ENCODE measurements at places on chromosomes 5 and 9.

DNA sequence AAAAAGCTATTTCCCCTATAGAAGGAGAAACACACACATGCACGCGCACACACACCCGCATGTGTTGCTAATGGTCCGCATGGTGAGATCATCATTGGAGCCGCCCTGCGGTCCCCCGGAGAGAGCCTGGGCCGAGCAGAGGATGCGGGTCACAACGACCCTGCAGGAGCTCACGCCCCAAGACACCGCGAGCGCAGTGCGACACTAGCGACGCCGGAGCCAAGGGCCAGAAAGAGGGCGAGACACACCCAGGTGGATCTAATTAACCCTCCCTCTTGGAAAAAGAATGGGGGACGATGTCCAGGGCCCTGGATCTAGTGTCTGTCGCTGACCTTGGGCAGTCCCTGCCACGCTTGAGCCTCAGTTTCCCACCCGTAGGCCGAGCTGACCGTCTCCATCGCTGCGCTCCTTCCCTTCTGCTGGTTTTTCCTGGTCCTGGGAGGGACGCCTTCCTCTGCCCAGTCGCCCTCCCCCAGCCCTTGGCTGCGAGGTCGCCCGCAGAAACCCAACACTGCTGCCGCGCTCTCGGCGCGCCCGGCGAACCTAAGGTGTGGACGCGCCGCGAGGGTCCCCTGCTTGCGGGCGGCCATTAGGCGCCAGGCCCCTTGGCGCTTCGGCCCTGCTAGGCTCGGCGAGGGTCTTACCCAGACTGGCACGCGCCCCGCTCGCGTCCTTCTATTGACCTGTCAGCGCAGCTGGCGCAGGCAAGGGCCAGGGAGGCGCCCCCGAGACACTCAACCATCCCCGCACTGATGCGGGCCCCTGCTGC, 47.5 kb upstream of the RNF20 start:
- no peak for DNase-seq

GRCh38 chr5:31844622-31845345, 205.9 kb downstream of the PDZD2 start:
- DNase-seq = no peak

- DNase-seq = no peak
These were observed 221.3 kb downstream of the GRIA1 start for GRCh38 chr5:153711755-153712154.

- DNase-seq = no peak
These were observed 456.5 kb downstream of the CDH18 start for GRCh38 chr5:19531374-19531952.

All from activated T-cell treated with anti-CD3 and anti-CD28 coated beads, Interleukin-2, amount 50 U/mL, for 1 hour (primary cell).